ENCODE measurements at places on chromosomes 16 and 17.

DNA sequence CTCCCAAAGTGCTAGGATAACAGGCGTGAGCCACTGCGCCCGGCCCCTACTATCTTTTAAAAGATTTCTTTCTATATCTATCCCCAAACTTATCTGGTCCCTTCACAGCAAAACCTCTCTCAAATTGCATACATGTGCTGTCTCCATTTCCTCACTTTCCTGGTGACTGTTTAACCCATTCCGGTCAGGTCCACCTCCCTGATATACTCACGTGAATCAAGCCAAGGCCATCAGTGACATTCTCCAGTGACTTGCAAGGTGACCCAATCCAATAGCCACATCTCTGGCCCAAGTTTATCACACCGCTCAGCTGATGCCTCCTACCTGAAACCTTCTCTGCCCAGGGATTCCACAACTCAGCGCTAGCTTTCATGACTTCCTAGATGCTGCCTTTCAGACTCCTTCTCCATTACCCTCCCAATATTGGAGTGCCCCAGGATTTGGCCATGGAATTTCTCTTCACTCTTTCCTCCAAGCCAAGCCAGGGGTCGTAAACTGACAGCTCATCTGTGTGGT, 1.4 kb upstream of the CTCF start:
- DNase-seq: no peak

DNA sequence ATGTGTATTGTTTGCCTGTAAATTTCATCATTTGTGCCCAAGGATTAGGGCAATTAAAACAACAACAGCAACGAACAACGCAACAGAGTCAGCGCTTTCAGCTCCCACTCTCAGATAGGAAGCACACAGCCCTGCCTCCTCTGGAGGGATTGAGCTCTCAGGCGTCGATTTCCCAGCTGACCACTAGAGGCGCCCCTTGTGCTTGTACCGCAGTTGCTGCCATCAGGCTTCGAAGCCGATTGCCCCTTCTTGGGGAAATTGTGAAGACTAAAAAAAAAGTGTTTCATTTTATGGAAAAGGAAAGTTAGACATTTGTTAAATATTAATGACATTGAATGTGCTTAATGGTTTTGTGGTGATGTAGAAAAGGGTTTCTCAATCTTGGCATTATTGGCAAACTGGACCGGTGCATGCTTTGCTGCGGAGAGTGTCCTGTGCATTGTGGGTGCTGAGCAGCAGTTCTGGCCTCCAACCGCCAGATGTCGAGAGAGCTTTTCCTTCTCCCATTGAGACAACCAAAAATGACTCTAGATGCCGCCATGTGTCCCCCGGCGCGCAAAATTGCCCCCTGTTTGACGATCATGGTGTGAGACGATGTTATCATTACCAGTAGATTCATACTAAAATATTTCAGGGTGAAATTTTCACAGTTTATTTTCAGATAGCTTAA, 650.4 kb upstream of the RBFOX1 start:
- no peak for DNase-seq

- DNase-seq: peak; percentile 37
Measured at GRCh38 chr16:46929378-46930332, 43.8 kb downstream of the DNAJA2 start.

DNA sequence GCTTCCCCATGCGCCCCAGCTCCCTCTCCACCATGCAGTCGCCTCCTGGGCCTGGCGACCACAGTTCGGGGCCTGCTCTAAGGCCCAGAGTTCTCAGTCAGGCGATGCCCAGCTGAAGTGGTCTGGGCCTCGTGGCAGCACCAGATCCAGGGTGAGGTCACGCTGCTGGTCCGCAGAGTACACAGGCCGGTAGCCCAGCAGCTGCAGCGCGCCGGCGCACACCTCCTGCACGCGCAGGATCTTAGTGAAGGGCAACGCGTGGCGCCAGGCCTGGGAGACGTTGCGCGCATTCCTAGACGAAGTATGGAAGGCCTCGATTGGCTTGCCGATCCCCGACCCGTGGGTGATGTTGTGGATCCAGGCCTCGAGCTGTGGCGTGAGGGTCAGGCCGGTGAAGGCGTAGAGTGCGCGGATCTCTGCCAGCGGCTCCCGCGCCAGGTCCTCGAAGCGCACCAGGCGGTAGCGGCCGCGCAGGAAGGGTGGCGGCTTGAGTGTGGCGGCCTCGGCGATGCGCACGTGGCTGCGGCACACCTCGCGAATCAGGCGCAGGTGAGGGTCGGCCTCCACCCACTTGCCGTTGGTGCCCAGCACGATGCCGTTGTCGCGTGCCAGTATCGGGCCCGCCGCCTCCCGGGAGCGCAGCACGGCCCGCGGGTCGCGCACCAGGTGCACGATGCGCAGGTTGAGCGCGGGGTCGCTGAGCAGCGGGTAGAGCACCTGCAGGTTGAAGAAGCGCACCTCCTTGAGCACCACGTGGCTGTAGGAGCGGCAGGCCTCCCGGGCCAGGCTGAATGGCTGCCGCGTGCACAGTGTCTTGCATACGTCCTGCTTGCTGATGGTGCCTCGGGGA, 6.6 kb downstream of the CHST5 start:
- DNase-seq: no peak

DNA sequence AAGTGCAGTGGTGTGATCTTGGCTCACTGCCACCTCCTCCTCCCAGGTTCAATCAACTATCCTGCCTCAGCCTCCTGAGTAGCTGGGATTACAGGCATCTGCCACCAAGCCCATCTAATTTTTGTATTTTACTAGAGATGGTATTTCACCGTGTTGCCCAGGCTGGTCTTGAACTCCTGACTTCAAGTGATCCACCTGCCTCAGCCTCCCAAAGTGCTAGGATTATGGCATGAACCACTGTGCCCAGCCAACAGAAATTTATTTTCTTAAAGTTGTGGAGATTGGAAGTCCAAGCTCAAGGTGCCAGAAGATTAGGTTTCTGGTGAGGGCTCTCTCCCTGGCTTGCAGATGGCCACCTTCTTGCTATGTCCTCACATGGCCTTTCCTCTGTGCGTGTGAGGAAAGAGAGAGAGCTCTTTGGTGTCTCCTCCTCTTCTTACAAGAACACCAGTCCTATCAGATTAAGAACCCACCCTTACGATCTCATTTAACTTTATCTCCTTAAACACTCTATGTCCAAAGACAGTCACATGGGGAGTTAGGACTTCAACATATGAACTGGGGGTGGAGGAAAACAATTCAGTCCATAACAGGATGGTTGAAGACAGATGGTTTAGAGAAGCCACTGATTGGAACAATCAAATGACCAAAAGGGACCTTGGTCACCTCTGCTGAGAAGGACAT, 31.8 kb downstream of the C16orf82 start:
- DNase-seq: no peak

- DNase-seq: no peak
Measured at GRCh38 chr16:56628486-56629350, 3.1 kb downstream of the MT1E start.

GRCh38 chr17:31653691-31654090, 205.4 kb downstream of the COPRS start:
- DNase-seq: no peak

DNA sequence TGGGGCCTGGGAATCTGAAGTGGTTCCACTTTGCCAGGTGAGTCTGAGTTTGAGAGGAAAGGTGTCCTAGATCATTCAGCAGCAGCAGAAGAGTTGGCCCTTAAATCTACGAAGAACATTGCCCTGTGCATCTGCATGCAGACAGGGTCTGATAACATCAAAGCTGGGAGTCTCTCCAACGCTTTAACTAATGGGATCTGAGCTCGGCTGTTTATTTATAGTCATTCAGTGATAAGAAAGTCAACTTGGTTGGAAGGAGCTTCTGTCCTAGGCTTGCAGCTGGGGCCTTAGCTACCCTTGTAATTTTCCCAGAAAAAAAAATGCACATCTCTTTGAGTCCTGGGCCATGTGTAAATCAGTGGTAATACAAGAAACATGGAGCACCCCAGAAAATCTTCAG, 418.0 kb upstream of the HSBP1 start:
- DNase-seq: no peak

- DNase-seq: no peak
Measured at GRCh38 chr16:87350031-87350430, 32.8 kb upstream of the C16orf95 start.

DNA sequence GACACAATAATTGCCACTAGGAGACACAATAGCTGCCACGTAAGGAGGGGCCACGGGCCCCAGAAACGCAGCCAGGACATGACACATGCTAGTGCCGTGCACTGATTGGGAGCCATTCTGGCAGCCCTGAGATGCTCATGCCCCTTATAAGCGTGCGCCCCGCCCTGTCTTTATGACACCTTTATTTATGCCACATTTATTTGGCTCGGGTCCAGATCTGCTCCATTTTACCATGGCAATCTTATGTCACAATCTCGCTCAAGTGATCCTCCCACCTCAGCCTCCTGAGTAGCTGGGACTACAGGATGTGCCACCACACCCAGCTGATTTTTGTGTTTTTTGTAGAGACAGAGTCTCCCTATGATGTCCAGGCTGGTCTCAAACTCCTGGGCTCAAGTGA, 43.8 kb upstream of the NF1 start:
- no peak for DNase-seq

GRCh38 chr16:8644211-8645140, 23.0 kb downstream of the METTL22 start:
- DNase-seq: no peak

DNA sequence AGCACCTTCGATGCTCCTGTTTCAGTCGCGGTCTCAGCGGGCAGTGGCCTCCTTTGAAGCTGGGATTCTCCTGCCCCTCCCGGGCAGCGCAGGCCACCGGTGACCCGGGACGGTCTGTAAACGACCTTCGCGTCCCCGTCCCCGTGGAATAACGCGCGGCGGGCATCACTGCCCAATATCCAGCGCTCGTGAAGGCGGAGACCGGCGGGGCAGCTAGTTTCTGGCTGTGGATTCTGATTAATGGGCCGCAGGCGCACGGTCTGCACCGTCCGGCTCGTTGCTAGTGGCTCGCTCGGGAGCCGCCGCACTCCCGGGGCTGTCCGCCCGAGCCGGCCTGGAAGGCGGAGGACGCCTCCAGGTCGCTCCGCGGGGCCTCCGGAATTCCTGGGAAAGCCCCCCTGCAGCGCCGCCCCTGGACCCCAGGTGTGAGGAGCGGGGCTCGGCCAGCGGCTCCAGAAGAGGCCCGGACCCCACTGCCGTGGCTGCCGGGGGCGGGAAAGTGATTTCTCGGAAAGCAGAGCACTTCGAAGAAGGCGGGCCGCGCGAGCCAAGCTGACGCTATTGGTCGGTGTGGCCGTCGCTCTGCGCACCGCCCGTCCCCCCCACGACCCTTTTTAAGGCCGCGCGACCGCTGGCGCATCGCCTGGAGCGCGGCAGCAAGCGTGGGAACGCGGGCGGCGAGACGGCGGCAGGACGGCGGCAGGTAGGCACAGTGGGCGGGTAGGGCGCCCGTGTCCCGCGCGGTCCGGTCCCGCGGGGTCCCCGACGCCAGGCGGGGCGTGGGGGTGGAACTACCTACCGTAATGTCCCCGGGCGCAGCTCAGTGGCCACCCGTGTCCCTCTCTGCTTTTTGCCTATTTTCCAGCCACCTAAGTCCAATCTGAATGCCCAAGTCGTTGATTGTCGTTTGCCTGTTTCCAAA, at the start of gene IRF8:
IRF8 (plus strand) TSS at position 642 of the 922 bp plus-strand sequence. CDS start 3,854 bp downstream, outside the sequence.
- peak; percentile 63 for DNase-seq

DNA sequence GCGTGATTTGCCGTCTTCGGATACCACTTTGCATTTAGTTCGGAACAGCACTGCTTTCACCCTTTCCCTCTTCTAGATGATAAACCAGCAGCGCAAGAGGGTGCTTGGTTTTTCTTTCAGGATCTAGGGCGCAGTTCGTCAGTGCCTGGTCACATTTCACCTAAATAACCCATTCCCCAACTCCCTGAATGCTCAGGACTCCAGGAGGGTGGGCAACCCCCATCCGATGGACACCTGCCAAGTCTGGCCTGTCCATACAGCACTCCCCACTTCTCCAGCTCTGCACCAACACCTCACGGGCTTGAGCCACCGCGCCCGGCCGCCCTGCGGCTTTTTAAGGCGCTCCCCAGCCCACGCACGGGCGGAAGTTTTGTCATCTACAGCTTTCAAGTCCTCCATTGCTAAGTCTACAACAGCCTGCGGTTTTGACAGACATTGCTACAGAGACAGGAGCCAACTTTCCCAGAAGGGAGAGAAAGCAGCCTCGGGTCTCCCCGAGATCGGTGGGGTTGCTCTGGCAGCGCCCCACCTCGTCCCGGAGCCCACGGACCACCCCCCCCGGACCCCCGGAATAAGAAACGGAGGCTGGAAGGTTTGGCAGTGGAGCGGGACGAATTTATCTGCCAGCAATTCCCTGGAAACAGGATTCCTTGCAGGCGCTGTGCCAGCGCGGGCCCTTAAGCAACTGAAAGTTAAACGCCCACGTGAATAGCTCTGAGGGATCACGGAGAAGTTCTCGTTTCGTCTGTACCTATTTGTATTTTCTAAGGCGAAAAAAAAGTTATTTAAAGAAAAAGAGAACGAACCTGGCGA, 38.6 kb upstream of the SLFN13 start:
- DNase-seq: peak; percentile 60

DNA sequence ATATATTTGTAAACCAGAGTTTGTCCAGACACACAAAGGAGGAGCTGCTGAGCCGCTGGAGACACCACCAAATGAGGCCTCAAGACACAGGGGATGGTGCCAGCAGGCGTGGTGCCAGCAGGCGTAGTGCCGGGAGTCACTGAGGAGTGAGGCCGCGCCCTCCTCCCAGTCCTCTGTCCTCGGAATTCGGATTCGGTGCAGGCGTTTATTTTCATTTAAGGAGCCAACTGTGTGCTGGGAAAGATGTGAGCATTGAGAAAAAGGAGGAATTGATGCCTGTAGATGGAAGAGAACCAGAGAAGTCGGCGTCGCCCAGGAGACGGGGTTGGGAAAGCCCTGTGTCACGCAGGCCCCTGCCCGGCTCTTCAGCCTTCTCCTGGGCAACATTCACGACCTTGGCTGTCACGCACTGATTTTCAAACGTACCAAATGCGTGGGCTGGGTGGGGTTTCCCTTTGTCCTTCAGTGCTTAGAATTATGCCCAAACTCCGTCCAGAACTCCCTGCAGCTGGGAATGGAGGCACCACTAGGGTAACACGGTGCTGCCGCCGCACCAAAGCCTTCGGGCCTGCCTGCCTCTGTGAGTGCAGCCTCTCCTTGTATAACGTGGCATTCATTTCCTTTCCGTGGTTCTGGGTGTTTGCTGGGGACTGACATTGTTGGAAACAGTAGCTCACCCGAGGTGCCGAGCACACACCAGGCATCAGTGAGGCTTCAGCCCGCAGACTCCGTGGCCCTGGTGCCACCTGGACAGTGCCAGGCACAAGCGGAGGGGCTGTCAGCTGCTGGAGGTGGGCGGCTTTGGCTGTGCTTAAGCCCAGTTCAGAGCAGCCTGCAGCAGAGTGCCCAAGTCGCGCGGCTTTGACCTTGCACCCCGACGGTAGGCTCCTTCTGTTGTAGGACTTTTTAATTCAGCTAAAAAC, 49.0 kb upstream of the CHMP6 start:
- no peak for DNase-seq
